ENCODE measurements at places on chromosomes 4 and X.

DNA sequence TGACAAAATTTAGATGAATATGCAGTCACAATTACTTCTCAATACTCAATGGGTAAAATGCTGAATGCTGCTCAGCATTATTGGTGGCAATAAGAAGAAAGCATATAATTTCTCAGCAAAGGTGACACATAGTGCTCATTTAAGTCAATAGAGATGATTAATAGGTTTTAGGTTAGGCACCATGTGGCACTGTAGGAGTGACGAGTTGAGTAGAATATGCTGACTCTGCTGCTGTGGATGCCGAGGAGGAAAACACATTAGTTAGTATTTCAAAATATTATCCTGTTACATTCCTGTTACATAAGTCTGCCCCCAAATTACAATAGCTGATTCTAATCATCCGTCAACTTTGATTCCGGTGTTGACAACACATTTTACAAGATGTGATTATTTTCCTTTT, 13.7 kb upstream of the CXCL5 start:
- no peak for DNase-seq

DNA sequence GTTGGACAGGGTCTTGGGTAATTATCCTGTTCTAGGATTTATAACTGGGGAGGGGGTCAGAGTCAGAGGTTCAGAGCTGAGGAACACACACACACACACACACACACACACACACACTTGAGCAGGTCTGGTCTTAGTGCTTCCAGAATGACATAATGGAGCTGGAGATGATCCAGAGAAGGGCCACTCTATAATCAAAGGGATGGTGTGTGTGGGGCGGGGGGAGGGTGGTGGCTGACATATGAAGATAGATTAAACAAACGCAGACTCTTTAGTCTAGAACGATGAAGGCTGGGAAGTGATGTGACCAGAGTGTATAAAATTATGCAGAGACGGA, 434 bp upstream of the TMEM255A start:
- peak; percentile 46 for DNase-seq

- DNase-seq: no peak
Measured at GRCh38 chrX:105167233-105167632, 53.3 kb downstream of the TEX13A start.

- no peak for DNase-seq
Measured at GRCh38 chr4:139299536-139299935, 1.8 kb upstream of the NAA15 start.

- DNase-seq: no peak
Measured at GRCh38 chr4:114192854-114193253, 213.4 kb upstream of the ARSJ start.

DNA sequence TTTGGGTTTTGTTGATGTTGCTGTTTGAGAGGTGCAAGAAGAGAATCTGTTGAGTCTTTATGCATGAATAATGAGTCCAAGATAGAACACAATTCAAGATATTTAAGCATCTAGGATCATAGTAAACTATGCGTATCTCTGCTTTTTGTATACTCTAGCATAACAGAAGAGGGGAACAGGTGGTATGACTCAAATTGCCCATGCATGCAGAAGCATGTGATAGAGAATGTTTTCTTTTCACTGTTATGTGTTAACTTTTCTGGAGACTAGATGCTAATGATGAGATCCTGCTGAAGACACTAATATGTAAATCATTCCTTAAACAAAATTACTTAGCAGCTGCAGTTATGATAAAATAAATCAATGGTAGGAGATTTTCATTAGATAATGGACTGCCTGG, 165.3 kb upstream of the FTHL17 start:
- DNase-seq: no peak

- DNase-seq: no peak
Measured at GRCh38 chrX:48833542-48834138, 1.8 kb downstream of the PCSK1N start.

GRCh38 chrX:50726296-50726695, 87.7 kb downstream of the SHROOM4 start:
- DNase-seq: no peak

DNA sequence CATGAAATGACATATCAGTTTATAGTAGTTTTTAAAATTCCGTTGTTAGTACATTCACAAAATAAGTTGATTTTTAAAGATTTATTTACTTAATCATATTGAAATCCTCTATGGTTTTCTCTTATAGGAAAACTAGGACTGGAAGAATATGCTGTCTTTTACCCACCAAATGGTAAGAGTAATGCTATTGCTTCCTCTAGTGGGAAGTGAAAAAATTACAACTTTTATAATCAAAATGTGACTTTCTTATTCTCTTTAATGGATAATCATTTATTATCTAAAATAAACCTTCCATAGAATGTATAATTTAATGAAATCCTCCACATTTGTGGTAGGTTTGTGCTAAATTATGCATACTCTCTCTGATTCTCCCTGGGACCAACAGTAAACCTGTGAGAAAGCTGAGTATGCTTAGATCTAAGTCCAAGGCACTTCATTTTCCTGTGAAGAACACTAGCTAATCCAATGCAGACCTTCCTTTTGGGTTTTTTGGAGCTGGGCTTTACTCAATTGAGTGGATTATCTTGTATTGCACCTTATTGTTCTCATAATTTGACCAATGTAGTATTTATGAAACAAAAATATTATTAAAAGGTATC, 136.2 kb downstream of the TBC1D19 start:
- no peak for DNase-seq

- no peak for DNase-seq
Measured at GRCh38 chr4:16377887-16378286, 151.6 kb upstream of the TAPT1 start.

- DNase-seq: no peak
Measured at GRCh38 chr4:138184886-138185285, 57.3 kb downstream of the SLC7A11 start.

- DNase-seq: no peak
Measured at GRCh38 chr4:42985976-42986375, 93.5 kb downstream of the GRXCR1 start.

- no peak for DNase-seq
Measured at GRCh38 chrX:153299855-153300254, 21.7 kb downstream of the PNMA6F start.

DNA sequence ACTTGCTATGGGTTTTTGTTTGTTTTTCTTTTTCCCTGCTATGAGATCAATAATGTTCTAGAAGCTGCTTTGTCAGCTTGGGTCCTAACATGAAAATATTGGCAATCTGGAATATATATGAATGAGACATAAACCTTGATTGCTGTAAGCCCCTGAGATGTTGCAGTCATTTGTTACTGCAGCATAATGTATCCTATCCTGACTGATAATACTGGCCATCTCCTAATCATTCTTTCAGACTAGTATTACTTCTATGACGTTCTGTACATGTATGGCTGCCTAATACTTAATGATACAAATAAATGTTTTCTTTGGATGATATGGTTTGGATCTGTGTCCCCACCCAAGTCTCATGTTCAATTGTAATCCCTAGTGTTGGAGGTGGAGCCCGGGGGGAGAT, 19.3 kb upstream of the SLAIN2 start:
- DNase-seq: no peak

DNA sequence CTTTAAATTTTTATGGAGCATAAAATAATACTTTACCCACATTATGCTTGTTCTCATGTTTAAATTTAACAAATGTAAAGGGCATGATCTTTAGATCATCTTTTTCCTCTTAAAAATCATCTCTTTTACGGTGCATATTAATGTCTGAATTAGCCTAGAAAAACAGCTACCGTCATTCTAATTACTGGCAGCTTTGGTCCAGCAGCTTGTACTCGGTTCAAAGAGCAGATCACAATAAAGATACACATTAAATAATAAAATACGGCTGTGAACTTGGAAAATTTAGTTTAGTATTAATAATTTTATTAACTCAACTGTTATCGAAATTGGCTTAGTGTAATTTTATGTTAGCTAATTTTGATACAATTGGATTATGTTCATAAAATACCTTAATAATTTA, 19.1 kb downstream of the CCSER1 start:
- DNase-seq: no peak

DNA sequence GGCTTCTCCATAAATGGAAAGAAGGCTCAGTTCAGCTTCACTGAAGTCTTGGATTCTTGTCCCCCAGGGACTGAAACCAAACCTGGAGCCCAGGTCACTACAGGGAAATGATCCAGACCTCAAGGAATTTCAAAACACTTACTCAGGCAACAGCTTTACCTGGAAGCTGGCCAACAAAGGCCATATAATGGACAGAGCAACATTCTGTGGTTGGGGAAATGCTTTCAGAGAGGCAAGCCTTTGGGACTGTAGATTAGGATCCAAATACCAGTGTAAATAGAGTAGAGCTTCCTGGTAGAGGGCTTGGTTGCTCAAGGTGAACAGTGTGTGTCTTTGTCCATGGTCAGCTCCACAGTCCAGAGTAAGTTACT, 57.0 kb upstream of the PROM1 start:
- DNase-seq: peak; percentile 88

- DNase-seq: no peak
Measured at GRCh38 chr4:149719806-149720205, 95.8 kb downstream of the IQCM start.

- no peak for DNase-seq
Measured at GRCh38 chr4:96352051-96352517, 512.2 kb downstream of the PDHA2 start.

DNA sequence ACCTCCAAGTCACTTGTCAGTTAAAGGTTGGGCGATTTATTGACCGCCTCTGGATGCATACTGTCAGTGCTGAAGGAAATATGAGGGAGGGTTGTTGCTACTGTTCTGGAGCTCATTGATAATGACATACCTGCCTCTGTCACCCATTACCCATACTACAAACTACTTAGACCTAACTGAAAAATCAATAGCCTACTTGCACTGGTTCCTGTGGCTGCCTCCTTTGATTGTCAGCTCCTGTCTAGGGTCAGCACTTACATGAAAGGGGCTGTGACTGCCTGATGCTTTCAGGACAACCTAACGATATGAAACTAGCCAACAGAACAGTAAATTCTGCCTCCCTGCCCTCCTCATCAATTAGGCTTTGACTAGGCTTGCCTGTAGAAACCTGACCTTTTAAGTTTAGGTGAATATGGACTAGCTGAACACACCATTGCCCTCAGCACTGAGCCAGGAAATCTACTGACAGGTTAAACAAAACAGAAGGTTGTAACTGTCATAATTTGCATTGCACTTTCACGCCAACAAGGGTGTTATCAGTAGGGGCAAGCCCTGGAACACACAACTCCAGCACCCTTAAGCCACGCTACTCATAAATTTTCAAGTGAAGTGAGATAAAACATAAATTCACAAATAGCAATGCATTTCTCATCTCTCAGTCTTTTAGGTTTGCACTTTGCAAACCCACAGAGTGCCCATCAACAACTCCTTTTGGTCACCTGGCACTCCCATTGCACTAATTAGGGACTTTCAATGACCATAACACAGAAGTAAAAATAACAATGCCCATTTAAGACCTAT, 9.0 kb upstream of the MAB21L2 start:
- DNase-seq: no peak

DNA sequence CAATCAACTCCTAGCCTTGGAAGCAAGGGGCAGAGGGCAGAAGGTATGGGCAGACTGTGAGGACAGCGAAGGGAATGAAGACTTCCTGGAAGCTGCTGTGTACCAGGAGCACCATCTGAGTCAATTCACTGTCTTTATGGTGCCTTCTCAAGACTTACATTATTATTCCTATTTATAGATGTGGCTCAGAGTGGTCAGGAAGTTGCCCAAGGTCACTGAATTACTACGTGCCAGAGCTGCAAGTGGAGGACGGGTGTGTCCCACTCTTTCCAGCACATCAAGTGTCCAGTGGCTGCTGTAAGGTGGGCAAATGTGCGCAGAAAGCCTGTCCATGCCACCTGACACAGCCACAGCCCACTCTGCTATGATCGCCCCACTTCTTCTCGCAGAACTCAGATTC, 32.0 kb downstream of the SMPX start:
- DNase-seq: no peak

DNA sequence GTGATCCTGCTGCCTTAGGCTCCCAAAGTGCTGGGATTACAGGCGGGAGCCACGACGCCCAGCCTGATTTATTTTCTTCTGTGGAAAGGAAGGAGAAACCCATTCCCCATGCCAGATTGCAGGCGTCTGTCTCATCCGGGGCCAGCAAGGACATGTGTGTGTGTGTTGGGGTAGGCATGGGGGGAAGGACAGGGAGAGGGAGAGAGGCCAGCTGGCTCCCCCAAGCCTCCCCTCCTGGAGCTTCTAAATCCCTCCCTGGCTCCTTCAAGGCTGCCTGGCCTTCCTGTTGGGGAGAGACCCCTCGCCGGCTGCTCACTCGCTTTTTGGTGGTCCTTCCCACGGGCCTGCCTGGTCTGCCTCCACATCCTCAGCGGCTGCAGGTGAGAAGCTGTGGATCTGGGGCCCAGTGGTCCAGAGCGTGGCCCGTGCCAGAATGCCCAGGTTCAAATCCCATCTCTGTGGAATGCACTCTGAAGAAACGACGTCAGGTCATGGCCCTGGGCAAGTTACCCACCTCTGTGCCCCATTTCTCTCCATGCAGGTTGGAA, 1.3 kb upstream of the PLXNB3 start:
- DNase-seq: no peak
